ENCODE measurements at places on chromosomes 1 and 21. TPM values are rescaled to one million over a fixed set of nuclear protein-coding genes. Genes with fewer than 3 reads are reported as not detected.

DNA sequence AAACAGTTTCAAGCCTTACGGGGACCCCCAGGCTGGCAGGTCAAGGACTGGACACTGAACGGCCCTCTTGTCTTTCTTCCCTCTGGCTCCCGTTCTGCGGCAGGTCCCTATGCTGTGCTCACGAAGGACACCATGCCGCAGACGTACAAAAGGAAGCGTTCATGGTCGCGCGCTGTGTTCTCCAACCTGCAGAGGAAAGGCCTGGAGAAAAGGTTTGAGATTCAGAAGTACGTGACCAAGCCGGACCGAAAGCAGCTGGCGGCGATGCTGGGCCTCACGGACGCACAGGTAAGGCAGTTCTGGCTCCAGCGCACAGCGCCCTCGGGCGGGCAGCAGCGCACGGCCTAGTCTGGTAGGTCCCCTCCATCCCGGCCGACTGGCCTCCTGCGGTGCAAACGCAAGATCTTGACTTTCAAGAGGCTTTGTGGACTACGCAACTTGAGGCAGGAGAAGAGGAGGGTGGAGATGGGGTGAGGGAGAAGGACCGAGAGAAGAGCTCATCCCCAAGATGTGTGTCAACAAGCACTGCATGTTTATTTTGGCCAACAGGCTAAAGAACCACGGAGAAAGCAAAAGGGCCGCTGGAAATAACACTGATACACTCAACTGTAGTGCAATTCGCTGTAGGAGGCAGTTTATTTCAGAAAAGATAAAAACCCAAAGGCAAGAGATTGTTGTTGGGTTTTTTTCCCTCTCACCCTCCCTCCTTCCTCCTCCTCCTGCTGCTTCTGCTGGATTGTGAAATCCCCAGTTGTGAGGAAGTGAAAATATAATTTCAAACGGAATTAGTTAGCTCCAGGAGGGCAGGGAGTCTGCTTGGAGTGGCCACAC lies 3.0 kb downstream of the HLX start:
- DNase-seq, result no peak

- no peak for DNase-seq
Observed at GRCh38 chr1:172451002-172451443, 7.2 kb upstream of the PIGC start.

DNA sequence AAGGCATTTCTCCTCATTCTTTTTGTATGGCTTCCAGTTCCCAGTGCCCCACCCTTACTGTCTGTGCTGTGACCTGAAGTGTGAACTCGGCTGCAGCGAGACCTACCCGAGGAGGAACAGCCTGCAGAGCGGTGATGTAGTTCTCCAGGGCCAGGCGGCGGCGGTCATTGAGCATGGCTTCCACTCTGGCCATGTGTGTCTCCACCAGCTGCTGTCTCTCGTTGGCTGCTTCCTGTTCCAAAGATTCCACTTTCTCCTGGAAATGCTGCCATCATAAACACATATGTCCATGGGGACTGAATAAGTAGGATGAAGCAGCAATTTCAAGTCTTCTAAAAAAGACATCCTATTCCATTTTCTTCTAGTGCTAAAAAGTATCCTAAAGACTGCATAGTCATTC lies 195.6 kb downstream of the APP start:
- DNase-seq, result no peak

DNA sequence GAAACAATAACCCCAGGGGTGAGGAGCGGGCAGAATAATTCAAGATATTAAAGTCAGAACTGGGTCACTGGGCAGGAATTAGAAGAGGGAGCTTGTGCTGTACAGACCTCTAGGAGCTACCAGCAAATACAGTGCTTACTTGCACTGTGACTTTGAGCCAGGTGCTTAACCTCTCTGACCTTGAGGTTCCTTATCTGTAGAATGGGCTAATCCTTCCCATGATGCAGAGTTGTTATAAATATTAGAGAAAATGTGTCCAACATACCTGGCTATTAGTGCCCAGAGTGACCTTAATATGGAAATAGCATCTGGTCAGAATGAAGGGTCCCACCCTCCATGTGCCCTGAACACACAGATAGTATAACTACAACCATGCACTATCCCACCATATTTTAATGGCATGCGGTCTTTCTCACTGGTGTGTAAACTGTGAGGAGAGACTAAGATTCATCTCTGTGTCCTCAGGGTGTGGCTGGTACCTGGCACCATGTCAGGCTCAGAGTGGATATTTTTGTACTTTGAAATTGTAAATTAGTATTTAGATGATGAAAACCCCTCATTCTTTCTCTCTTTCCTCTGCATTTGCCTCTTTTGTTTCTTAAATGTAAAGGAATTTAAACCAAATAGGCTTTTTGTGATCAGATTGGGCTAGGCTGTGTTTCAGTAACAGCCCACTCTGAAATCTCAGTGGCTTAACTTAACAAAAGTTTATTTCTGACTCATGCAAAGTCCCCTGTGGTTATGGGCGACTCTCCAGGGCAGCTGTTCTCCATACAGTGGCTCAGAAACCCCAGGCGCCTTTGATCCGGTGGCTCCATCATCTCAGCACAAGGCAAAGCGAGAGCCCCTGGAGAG lies 60.0 kb upstream of the ROR1 start:
- peak; percentile 49 for DNase-seq

- no peak for DNase-seq
Observed at GRCh38 chr21:24023402-24023801, 1583.9 kb downstream of the MRPL39 start.

DNA sequence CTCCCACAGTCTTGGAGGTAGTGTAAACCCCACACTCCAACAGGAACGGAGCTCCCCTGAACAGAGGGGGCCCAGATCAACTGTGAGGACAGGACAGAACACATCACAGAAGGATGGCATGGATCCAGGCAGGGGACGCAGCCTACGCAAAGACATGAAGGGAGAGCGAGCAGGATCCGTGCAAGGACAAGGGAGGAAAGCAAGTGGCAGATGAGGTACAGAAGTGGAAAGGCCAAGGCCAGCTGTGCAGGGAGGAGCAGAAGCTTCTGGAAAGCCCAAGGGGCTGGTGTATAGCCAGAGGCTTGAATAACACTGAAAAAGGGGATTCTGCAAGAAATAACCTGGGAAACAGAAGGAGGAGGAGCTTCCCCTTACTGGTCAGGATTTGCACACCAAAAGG lies 81.2 kb downstream of the SIPA1L2 start:
- DNase-seq, result no peak

The EXO1 gene
- total RNA-seq, result 0.16 TPM

The CHTOP gene
- total RNA-seq, result 50.1 TPM

The AGPAT3 gene
- 41.3 TPM for total RNA-seq
